ENCODE measurements at places on chromosomes 7 and 10.

DNA sequence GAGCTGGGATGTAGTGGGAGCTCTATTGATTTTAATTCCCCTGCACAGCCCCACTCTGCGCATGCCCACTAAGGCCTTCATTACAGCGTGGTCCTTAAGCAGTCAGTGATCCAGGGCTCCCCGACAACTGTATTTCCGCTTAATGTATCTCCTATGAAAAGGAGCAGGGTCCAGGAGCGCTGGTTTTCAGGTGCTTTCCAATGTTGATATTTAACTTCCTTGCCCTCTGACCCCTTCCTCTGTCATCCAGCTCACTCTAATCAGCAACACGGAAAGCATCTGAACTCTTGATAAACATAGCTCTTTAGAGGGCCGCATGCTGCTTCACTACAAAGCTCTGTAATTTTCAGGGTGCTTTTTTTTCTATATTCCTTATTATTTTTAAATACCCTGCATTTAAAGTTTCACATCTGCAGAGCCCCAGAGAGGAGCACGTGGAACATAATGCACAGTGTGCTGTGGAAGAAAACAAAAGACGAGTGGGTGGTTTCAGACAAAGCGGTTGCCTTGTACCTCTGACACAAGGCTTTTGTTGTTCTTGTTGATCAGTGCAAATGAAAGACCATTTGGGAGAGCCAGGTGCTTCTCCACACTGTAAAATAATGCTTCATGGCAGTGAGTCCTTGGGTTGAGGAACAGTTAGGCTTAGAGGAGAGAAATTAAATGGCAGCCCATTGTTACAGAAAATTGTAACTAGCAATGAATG lies 465.9 kb upstream of the CELF2 start:
- no peak for DNase-seq

GRCh38 chr10:78424723-78425122 lies 391.1 kb downstream of the RPS24 start:
- DNase-seq = no peak

DNA sequence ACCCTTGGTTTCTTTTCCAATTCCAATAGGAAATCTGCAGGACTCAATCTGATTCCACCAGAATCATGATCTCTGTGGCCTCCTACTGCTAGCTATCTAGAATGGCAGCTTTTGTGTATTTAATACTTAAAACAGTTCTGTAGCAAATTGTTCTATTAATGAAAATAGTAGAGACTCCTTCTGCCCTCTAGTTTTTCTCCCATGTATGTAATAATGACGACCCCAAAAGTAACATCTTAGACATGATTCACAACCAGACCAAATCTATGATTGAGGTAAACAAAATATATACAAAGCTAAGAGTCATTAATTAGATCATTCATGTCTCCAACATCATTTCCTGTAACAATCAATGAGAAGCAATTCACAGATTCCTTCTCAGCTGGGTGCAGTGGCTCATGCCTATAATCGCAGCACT lies 259.1 kb upstream of the MKLN1 start:
- no peak for DNase-seq

DNA sequence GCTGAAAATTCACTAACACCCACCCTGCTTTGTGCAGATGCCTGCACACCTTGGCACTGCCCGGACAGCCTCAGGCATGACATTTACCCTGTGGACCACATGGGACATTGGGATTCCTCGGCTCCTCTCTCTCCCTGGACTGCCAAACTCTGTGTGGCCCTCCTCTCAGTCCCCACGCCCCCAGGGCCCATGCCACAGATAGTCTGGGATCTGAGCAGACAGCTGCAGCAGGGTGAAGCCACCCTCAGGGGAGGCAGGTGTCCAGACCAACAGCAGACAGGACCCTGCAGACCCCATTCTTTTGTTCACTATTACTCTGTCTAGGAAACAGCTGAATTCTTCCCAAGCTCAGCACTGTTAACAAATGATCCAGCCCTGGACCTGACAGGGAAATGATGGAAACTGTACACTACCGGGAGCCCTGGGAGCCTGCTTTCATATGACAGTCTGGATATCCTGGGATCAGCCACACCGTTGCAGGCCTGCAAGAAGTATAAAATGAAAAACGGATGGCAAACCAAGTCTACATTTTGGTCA lies 83.4 kb downstream of the VOPP1 start:
- DNase-seq = no peak

DNA sequence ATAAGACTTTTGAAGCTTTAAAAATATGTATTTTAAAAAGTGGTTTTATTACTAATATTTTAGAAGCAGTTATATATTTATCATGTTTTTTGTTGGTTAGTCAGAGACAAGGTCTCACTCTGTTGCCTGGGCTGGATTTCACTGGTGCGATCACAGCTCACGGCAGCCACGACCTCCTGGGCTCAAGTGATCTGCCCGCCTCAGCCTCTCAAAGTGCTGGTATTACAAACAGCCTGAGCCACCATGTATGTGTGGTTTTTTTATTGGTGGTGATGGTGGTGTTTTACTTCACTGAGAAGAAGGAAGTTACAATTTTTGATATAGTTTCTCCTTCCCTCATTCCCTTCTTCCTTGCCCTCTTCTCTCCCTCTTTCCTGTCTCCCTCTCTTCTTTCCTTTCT lies 13.4 kb downstream of the NHLRC2 start:
- DNase-seq = no peak

GRCh38 chr7:134367956-134368749 lies 51.4 kb upstream of the SLC35B4 start:
- DNase-seq = no peak

DNA sequence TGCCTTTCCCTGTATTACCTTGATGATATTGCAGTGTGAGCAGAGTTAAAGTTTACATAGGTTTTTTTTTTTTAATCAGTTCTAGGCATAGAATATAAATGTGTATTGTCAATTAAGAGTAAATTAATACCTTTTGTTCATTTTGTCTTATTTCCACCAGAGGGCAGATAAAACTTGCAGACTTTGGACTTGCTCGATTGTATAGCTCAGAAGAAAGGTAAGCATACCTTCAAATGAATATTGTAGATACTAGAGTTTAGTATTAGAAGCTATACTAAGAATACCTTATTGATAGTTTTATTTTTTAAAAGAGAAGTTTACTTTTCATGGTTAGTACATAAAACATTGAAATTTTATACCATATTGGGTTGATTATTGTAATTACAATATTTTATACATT lies 86.8 kb downstream of the MPLKIP start:
- DNase-seq = no peak

- peak; percentile 32 for DNase-seq
Measured at GRCh38 chr7:151115121-151115835, 29.0 kb downstream of the AGAP3 start.
